ENCODE measurements at places on chromosomes 2 and 18.

DNA sequence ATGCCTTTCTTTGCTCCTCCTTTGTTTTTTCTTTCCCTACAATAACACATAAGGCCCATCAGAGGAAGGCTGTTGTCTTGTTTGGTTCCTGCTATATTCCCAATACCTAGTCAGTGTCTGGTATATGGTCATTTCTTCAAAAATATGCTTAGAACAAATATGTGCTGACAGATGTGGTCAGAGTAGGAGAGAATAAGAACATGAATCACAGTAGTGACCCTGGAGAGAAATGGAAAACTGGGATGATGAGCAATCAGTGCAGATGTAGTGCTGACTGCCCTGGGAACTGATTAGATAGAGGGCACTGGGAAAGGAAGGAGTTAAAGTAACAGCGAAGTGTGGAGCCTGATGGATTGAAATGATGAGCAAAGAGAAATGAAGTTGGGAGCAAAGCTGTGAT is 189.4 kb upstream of the LHCGR start:
- DNase-seq, result no peak

DNA sequence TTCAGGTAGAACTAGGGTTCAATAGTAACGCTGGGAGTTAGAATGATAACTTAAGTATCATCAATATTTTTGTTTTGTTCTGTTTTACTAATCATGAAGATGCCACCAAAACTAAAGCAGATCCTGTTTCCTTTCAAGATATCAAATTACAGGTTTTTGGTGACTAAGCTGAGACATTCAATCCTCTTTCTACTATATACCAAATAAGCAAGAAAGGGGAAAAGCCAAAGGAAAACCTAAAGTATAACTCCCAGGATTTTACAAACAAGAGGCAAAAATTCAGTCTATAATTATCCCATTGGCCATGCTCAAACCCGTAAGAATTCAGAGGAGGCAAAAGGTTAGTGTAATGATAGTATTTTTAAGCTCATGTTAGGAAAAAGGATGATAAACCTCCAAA is 175.2 kb upstream of the CCDC150 start:
- no peak for DNase-seq

DNA sequence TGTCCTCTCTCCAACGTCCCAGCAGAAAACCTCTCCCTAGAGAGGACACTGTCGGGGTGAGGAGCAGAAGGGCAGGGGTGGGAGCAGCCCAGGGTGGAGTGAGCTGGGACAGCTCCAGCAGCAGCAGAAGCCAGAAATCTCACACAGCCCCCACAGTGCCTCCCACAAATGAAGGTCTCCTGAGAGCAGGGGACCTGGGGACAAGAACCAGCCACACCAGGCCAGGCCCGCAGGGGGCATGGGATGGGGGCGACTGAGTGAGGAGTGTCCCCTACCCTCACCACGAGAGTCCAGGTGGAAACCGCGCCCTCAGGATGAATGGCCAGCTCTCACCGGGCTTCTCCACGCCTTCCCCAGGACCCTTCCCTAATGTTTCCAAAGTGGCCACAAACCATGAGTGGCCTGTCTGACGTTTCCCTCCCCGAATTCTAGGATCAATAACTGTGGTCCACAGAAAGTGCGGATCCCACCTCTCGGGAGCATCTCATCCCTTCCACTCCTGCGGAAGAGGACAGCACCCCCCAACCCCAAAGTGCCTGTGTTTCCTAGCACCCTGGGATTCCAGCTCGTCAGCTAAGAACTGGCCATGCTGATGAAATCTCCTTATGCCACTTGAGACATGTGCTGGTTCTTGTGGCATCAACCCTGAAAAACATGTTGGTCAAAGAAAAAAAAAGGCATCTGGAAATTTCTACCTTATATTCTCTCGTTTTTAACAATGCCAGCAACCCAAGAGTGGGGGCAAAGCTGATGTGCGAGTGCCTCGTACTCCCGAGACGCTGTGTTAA is 121.1 kb downstream of the HDAC4 start:
- no peak for DNase-seq

DNA sequence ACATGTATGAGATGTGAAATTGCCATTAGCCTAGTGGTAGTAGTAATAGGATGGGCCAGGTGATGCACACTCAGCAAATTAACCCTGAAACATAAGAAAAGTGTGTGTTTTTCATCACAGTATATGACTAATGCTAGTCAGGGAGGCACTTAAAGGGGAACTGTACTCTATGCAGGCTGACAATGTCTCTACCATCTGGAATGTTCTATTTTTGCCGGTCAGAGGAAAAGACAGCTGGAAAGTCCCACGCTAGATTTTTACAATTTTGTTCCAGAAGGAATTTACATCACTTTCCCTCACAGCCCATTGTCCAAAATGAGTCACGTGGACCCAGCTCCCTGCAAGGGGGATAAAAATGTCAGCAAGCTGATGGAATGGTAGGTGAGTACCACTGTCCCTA is 746.3 kb upstream of the CHAC2 start:
- DNase-seq, result no peak

GRCh38 chr2:69948963-69949645 is 12.3 kb downstream of the ASPRV1 start:
- DNase-seq, result no peak

GRCh38 chr2:177268901-177269300 is 4.4 kb upstream of the NFE2L2 start:
- no peak for DNase-seq
